ENCODE measurements at places on chromosomes 3 and 15.
A peak's percentile ranks its signal among the peaks of the same experiment; 100 is the strongest.

DNA sequence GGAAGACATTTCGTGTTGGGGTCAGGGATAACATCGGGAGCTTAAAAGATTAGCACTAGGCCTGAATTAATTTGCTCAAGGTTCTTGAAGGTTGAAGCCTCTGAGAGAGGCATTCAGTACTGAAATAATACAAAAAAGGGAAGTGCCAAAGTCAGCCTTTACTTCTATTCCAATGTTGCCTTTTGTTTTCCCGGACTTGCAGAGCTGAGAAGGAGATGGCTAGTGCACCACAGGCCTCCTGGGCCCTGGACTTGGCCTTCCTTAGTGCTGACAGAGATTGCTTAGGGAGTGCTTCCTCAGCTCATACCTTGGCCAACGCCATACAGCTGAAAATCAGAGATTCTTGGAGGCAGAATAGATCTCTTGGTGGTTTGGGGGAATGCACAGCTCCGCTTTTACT is 333.6 kb upstream of the TBL1XR1 start:
- no peak for DNase-seq

- no peak for DNase-seq
Measured at GRCh38 chr3:32022947-32023346, 41.4 kb downstream of the ZNF860 start.

DNA sequence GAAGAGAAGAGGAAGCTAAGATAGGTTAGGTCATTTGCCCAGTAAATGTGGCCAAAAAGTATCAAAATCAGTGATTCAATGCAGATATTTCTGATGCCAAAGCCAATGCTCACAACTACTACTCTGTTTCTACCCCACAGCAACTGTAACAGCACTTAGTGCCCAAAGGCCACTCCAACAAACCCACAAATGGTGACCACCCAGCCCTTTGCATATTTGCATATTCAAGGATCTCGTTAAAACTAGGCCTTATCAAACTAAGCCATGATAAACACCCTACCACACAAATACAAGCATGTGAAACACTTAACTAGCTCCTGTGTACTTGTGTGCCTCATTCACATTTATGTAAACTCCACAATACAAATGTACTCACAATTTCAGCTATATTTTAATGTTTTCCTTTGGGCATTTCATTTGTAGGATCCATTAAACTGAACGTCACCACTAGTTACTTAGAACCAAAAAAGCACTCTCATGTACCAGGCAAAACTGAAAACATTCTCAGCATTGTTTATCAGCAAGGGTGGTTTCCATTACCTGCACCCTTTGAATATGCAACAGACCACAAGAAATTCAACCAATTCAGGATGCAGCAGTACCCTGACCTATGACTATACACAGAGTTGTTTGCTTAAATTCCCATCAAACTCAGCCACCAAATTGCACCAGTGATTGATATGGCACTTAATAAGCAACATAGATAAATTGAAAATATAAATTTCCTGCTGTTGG is 111.2 kb upstream of the STT3B start:
- DNase-seq: no peak

DNA sequence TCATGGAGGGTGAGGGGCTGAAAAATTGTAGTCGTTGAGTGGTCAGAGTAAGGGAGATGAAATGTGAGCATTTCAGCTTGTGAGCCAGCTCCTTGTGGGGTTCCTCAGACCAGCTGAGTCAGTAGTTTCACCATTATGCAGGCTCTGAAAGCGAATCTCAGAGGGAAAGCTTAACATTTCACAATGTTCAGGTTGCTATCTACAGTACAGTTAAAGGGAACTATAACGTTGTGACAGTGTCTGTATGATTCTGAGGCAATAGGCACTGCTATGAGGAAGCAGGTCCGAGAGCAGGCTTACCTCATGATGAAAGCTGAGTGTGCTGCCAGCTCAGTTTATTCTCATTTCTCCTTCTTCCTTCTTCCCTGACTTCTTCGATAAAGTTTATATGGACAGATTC is 469.6 kb downstream of the EDEM1 start:
- no peak for DNase-seq

DNA sequence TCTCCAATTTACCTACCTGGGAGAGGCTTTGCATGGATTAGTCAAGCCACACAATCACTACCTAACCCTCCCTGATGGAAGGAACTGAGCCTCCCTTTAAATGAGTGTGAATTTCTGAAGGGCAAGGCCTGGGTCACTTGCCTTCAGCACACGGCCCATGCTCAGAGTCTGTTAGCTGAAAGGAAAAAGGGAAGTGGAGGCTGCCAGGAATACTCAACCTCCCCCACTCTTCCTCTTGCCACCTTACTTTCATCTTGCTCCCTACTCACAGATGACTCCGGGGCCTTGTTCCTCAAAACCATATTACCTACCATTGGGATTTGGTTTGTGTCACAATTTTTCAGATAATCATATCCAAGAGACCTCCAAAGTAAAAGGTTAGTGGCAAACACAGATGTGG is 220.0 kb downstream of the ABHD5 start:
- no peak for DNase-seq

DNA sequence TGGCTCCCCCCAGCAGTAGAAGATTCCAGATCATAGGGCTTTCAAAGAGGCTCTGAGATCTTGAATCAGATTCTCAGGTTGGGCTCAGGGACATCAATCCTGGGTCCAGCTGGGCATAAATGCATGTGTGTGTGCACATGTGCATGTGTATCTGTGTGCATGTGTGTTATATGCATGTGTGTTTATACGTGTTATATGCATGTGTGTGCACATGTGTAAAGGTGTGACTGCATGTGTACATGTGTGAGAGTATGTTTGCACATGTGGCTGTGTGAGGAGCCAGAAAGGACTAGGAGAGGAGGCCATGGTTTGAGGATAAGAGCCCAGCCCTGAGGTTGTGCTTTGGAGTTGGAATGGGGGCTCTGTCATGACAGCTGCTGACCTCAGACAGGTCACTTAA is 1.8 kb upstream of the MAPKAPK3 start:
- no peak for DNase-seq

DNA sequence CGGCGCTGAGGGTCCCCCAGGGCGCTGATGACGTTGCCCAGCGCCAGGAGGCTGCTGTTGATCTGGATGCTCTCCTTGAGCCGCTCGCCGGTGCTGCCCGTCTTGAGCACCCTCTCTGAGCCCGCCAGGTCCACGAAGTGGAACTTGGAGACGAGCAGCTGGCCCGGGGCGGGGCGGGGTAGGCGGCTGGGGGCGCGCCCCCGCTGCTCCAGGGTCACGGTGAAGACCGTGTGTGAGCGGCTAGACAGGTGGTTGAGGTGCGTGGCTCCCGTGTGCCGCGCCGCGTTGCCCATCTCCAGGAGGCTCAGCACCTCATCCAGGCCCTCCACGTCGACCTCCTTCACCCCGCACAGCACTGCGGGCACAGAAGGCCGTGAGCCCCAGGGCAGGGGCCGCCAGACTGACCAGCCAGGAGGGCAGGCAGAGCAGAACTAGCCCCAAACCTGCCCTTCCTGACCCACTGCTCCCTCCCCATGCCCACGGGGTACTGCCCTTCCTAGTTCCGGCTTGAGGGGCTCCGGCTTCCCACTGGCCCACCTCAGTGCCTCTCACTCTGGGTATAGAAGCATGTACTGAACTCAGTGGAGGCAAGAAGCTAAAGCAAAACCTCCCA is 6.1 kb downstream of the KIF7 start:
- DNase-seq: no peak

DNA sequence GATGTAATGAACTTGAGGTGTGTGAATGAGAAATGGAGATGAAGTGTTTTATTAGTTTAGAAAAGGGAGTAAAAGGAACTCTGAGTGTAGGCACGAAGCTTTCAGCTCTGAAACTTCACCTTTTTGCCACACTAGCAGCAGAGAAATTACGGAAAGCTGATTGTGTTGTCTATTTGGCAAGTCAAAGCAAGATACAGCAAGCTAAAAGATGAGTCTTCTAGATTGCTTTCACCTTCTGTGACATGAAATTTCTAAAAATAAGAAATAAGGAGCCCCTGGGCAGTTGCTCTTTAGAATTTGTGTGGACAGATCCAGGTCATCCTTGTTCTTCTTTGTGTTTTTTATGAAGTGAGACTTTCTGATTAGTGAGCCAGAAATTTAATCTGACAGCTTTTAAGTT is 143.4 kb downstream of the FNDC3B start:
- no peak for DNase-seq

DNA sequence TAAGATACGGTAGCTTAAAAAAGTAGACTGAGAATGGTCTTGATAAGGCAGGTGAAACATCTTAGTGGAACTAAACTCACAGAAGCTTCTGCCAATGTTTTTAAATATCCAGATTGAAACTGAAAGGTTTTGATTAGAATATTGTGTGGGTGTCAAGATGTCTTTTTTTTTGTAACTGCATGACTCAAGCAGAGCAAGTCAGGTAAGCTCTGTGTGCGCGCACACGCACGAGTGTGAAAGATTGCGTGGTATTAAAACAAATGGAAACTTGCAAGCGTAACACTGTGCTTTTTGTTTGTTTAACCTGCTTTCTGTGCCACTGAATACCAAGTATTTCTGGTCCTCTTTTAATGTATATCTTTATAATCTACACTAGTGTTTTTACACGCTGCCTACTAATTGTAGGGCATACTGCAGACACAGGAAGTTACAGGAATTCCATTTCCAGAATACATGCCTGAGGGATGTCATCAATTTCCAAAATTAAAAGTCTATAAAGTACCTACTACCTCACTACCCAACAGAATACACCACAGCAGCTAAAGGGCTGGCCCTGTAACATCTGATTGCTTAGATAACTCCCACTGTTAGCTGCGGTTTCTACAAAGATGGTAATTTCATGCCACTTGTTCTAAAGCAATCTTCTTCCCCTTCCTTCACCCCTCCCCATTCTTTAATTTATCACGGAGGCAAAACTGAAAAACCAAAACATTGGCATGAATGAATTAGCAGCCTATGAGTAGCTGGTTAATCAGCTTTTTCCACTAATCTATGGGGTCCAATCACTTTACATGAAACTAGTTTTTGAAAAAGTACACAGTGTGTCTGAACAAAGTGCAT is 472.8 kb downstream of the SHQ1 start:
- DNase-seq: peak; percentile 10

GRCh38 chr3:138140940-138141339 is 8.8 kb upstream of the A4GNT start:
- no peak for DNase-seq

DNA sequence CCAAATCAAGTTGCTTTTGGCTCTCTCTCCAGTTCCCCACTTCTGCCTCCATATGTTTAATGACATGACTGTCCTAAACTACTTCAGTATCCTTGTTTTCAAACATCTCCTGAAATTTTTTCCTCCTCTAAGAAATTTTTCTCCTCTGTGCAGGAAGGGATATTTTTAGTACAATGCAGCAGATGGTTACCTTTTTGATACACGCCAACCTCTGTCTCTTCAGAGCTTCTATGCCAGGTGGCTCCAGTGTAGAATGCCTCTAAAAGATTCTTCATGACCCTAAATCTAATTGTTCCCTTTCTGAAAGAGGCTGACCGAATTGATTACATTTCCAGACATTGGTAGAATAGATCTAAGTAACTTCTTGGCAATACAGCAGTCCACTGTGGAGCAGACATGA is 33.7 kb downstream of the TMOD3 start:
- no peak for DNase-seq

DNA sequence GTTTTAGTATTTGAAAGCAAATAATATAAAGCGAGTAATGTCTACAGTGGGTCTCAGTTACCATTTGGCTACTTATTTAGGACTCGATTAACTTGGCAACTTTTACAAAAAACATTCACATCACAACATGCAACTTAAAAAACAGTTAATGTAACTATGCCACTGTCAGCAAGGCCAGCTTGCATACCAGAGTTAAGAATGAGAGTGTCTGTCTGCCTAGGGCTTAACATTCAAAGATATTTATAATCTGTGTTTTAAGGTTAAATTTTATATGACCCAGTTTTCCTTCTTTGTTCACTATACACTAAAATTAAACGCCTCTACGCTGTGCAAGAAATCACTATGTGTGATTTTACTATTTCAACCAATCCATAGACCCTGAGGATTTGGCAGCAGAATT is 5.2 kb upstream of the CDAN1 start:
- DNase-seq: no peak

DNA sequence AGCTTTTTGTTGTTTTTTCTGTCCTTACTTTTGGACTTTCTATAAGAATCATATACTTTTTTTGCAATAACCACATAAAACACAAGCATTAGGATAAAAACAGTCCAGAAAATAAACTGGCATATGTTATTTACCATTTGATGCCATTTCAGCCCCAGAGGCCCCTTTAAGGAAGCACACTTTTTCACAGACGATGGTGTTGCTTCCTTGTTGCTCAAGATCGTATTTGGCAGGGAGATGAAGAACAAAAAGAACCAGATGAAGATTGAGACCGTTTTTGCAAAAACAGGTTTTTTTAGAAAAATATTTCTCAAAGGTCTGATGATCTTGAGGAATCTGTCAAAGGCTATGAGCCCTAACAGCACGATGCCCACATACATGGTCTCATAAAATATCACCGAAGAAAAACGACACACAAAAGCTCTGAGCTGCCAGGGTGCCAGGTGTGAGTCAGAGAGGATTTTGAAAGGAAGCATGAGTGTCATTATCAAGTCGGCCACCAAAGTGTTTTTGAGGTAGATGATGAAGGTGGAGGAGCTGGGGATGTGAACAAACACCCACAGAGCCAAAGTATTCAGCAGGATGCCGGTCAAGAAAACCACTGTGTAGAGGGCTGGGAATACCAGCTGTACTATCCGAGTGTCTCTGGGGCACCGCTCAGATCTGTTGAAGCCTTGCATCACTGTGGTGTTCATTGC is 902 bp downstream of the P2RY13 start:
- no peak for DNase-seq

GRCh38 chr3:13066236-13066635 is 7.0 kb downstream of the IQSEC1 start:
- no peak for DNase-seq

DNA sequence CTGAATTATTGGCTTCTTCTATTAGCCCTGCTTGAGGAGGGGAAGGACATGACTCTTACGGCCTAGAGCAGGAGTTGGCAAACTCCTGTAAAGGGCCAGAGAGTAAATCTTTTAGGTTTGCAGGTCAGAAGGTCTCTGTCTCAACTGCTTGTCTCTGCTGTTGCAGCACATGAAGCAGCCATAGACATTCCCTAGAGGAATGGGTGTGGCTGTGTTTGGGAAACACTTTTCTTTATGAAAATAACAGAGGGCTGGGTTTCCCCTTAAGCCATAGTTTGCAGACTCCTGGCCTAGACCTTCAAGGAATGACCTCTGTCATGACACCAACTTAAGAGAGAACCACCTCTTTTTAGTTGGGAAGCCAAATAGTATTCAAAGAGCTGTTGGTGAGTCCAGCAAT is 10.3 kb downstream of the TRAK1 start:
- DNase-seq: no peak

- no peak for DNase-seq
Measured at GRCh38 chr15:49964551-49964950, 154.5 kb downstream of the ATP8B4 start.

DNA sequence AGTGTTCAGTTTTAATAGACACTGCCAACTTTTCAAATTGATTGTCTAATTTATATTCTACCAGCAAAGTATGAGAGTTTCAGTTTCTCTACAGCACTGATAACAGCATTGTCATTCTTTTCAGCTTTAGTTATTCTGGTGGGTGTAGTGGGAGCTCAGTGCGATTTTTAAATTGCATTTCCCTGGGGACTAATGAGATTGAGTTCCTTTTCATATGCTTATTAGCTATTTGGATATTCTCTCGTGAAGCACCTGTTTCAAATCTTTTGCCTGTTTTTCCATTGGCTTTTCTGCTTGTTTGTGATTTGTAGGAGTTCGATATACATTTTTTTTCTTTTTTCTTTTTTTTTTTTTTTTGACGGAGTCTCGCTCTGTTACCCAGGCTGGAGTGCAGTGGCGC is 18.8 kb upstream of the IDH2 start:
- DNase-seq: no peak
